ENCODE measurements at places on chromosomes 16 and 17.
A peak's percentile ranks its signal among the peaks of the same experiment; 100 is the strongest.

DNA sequence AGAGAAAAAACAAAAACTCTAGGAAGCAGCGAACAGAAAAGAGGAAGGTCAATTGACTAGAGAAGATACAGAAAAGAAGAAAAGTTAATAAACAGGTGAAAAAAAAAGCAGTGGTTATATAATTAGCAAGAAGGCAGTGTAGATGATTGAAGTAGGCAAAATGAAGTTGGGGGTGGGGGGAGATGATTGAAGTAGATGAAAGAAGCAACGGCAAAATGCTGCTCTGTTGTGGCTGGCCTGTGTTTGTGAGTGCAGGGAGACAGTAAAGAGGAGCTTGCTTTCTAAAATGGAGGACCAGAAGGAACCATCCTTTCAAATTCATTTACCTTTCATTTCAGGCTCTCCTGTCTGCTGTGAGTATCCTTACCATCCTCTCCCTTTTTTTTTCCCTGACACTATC is 3.6 kb downstream of the EVI2B start:
- DNase-seq: no peak

DNA sequence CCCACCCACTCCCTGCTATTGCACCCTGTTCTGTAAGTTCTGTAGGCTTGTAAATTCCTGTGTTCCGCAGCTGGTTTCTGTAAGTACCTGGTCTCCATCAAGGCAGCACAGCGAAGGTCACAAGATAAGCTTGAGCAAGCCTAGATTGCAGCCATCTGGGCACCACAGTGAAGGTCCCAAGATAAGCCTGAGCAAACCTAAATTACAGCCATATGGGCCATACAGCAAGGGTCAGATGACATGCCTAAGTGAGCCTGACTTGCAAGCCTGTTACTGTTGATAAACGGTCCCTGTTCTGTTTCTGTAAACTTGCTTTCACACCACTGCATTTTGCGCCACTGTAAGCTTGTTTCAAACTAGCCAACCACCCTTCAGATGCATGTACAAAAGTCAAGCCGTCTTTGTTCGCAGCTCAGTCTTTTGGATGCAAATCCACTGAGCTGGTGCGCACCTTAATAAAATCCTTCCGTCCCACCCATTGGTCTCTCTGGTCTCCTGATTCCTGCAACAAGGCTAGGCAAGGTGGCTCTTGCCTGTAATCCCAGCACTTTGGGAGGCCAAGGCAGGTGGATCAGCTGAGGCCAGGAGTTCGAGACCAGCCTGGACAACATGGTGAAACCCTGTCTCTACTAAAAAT is 42.6 kb upstream of the ATF7IP2 start:
- no peak for DNase-seq

DNA sequence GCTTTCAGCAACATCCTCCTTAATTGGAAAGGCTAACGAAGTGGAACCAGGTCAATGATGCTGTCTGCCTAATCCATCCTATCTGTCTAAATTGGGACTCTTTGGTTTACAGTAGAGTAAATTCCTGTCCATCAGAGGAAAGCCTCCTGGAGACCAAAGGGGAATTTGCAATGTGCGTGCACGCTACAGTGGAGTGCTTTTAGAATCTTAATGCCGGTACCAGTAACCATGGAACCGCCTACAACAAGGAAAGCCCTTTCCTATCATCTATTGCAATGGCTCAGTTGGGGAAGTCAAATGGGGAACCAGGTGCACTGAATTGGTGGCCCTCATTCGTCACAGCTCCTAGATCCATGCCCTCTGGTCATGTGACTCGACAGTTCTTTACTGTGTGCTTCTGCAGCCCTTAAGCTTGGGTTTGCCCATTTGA is 110.1 kb downstream of the XYLT1 start:
- no peak for DNase-seq

GRCh38 chr17:39763051-39763820 is 25.5 kb downstream of the GRB7 start:
- no peak for DNase-seq

DNA sequence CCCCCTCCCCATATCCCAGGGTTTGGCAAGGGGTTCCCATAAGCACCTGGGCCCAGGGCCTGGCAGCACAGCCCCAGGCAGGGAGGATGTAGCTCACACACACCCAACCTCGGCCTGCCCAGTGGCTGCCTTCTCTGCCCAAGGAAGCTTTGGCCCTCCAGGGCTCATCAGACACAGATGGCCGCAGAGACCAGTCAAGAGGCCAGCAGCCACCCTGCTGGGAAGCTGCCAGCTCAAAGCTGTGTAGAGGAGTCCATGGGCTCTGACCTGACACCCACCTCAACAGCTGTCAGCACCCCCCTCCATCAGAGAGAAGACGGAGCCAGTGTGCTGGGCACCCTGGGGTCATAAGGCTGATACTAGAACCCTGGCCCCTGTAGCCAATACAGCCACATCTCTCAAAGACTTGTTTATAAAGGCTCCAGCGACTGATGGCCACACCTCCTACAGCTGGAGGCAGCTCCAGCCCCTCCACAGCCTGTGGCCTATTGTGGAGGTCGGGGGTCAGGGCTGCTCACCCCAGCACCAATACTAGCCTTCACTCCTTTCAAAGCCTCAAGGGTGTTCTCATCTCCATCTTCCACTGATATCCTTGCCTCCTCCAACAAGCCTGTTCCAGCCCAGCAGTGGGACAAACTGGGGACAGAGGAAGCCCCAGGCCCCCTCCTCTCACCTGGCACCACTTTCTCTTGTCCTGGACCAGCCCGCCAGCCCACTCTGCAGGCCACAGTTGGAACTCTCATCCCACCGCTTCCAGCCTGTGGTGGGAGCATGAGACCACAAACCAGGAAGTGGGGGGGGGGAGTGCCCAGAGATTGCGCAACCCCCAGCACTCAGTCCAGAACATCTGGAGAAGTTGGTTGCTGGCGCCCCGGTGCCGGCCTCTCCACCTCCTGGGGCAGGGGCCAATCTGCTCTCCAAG is 2.2 kb upstream of the MPG start:
- no peak for DNase-seq

- DNase-seq: peak; percentile 46
Measured at GRCh38 chr17:78933025-78933958, 8.1 kb upstream of the TIMP2 start.

DNA sequence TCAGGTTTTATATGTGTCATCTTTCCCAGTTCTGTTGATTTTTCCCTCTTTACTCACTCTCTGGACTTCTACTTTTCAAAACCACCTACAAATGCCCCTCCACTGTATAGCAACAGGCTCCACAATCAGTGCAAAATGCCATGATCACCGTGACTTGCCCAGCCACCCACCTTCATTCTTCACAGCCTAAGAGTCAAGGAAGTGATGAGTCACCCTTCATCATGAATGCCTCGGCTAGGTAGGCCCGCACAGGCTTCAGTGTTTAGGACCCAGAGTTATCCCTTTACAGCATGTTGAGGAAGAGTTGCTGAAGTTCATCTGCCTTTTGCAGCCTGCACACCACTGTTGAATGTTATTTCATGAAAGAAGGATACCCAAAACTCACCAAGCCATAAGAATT is 158.6 kb downstream of the PMP22 start:
- no peak for DNase-seq

- no peak for DNase-seq
Measured at GRCh38 chr17:47225911-47226688, 17.0 kb downstream of the MYL4 start.

DNA sequence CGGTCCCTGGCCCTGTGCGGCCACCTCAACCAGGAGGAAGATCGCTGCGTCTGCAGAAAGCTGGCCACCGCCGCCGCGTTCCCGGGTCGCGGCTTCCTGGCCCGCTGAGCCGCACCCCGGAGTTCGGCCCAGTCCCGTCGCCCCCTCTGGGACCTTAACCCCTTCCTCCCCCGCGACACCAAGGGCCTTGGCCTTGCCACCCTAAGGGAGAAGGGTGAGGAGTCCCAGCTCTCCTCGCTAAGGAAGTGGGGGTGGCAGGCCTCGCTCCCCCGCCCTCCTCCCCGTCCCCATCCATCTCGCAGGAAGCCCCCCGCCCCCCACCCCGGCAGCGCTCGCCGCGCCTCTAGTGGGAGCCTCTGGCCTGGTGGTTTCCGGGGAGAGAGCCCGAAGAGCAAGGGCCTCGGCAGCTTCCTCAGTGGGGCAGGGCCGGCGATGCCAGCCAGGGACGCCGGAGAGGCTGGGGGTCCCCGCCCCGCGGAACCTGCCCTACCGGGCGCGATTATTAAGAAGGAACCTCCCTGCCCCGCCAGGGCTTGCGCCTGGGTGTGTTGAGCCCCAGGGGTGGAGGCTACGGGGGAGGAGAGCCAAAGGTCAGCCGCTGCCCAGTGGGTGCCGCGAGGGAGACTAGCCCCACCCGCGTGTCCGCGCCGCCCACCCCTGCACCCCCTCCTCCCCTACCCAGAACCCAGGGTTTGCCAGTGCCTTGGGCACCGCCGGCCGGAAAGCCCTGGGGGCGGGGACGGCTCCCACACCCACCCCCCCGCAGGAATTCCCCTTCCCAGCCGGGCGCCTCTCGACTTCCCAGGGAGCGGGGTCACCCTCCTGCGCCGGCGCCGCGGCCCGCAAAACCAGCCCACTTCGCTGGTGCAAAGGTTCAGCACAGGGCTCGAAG is 6.8 kb downstream of the CBX4 start:
- no peak for DNase-seq

- DNase-seq: no peak
Measured at GRCh38 chr17:58538811-58539409, 24.5 kb upstream of the MTMR4 start.

GRCh38 chr17:7636163-7636562 is 6.2 kb downstream of the SHBG start:
- no peak for DNase-seq

GRCh38 chr17:34755371-34755770 is 176.0 kb downstream of the TMEM132E start:
- DNase-seq: no peak

DNA sequence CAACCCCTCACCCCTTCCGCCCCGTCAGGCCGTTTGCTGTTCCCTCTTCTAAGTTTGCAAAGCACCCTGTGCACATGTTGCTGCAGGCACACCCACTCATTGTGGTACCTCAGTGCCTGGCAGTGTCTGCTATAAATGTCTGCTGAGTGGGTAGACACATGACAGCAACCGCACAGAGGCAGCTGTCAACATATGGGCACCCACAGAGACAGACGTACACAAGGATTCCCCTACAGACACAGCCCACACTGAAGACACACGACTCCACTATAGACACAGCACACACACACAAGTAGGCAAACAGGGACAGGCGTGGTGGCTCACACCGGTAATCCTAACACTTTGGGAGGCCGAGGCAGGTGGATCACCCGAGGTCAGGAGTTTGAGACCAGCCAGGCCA is 17.8 kb upstream of the CRK start:
- DNase-seq: no peak

- no peak for DNase-seq
Measured at GRCh38 chr16:3880623-3881498, at the start of gene CREBBP. TSS of gene CREBBP (minus strand) at chr16:3880713. CDS start at chr16:3879916, 797 bp downstream.

DNA sequence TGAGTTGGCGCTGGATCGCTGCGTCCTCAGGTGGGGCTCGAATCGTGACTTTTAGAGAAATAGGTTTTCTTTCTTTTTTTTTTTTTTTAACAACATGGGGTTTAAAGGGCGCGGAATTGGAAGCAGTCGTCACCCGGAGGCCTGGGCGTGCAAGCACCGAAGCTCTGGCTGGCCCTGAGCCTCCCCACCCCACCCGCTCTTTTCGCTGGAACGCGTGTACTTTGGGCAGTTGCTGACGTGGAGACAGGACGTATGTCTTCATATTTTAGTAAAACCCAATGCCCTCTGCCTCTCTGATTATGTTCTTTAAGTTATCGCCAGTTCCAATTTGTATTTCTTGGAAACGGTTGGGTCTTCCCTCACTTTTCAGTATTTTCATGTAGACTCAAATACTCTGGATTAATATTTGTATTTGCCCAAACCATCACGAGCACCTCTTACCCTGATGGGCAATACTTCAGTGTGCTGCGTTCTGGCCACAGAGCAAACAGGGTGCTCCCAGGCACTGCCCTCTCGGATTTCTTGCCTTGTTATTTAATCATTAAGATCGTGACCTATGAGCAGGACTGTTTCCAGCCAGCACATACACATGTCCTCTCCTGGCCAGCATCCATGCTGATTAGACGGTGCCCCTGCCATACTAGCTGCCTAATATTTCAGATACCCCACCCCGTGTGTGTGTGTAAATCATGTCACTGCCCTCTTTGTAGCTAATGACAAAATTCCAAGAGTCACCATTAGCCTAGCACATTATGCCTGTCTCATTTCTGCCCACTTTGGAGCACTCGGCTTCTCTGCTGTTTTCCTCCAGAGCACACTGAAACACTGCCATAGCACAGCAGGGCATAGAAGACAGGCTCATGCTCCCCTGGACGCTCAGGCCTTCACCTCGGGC is 805 bp upstream of the C16orf95 start:
- no peak for DNase-seq

DNA sequence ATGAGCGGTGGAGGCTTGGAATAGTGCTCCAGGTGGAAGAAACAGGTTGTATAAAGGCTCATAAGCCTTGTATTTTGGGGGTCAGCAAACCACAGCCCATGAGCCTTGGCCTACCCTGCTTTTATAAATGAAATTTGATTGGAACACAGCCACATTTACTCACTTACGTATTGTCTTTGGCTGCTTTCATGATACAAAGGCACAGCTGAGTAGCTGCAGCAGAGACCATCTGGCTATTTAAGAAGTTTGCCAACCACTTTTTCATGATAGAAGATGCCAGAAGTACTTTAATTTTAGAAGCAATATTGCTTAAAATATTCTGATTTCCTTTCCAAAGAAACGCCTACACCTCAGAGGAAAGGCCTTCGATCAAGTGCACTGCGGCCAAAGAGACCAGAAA is 73.8 kb downstream of the C17orf58 start:
- no peak for DNase-seq

GRCh38 chr17:49551221-49552069 is 24.2 kb upstream of the NXPH3 start:
- no peak for DNase-seq

DNA sequence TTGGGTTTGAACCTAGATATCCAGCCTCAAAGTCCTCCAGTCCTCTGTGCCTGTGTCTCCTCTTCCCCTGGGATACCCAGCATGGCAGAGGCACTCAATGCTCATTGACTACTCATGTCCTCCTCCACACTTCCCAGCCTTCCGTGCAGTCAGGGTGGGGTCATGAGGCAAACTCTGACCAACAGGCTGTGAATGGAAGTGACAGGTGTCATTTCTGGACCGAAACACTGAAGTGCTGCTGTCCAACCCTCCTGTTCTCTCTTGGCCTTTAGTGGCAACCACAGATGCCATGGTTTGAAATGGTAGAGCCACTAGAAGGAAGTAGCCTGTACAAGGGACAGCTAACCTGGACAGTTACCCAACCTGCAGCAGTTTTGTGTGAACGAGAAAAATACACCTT is 46.7 kb upstream of the MAP3K14 start:
- no peak for DNase-seq

DNA sequence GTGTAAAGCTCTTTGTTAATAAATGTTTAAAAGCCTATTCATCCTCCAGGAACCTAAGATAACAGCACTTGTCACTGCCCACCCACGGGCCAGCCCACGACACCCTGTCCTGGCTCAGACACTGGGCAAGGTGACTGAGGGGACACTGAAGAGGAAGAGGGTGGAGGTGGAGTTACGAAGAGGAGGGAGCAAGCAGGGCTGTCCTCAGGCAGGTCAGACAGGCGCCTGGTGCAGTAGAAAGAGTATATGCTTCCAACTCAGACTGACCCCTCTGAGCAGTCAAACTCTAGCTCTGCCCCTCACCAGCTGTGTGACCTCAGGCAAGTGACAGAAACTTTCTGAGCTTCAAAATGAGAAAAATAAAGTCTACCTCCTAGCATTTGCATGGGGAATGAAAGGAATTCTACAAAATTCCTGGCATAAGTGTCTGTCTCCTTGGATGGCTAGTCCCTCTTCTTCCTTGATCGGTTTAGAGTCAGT is 22.8 kb downstream of the TEX2 start:
- DNase-seq: no peak
